ENCODE measurements at places on chromosomes 3 and 15.
A peak's percentile ranks its signal among the peaks of the same experiment; 100 is the strongest.

GRCh38 chr3:21754839-21755238 lies 3.8 kb upstream of the ZNF385D start:
- H3K27ac ChIP-seq = no peak overlapping the region
- H3K4me1 ChIP-seq = peaks cover 10% of the 10 kb centered on the region
- no peaks in the 10 kb centered on the region for H3K36me3 ChIP-seq
- no peak overlapping the region for H3K4me3 ChIP-seq

DNA sequence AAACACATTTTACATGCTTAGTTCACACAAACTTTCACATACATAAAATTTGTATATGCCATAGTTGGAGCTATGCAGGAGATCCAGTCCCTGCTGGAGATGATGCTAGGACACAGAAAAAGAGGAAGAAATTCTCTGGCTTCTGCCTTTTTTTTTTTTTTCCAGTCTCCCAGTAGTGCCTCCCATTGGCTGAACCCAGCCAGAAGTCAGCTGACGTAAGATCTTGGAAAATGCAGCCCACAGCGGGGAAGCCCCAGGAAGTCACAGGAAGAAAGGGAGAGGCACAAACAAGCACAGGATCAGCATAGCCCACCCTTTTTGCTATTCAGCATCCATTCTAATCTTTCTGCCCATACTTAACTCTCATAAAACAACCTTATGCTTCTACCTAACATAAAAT lies 38.5 kb downstream of the SCN11A start:
- no peak overlapping the region for H3K27ac ChIP-seq
- no peak overlapping the region for H3K4me3 ChIP-seq
- no peak for DNase-seq
- H3K4me1 ChIP-seq = no peaks in the 10 kb centered on the region

DNA sequence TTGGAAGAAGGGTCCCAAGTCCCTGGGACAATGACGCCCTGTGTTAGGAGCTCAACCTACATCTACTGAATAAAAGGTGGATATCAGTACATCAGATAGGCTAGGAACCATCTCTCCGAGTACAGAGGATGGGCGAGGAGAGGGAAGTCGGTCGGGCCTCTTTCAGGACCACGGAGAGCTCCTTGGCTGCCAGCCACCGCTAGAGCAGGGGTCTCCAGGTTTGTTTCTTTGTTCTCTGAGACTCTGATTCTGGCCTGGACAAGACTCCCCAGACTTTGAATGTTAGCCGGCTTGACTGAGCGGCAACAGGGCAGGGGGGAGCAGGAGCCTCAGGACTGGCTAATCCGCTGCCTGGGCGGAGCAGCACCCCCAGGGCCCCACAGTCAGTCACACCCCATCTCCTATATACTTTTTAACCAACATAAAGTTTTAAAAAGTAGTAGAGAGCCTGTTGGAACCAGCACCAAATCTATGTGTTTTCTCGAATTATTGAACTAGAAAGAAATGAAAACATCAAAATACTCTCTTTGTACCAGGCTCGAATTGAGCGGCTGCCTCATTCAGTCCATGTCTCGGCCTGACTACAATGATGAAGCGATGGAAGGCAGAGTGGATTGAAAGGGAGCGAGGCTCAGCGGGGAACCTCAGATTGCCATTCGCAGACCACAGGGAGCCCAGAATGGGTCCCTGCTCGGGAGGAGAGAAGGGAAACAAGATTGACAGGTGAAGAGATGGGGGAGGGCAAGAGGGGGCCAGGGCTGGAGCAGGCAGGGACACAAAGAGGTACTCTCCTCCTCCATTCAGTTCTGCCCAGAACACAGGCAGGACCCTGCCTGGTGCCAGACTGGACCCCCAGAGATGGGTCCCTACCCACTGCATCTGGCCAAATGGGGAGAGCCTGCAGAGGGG lies 131.6 kb downstream of the TPRA1 start:
- H3K36me3 ChIP-seq = no peaks in the 10 kb centered on the region
- no peak overlapping the region for H3K4me3 ChIP-seq
- DNase-seq = peak; percentile 46
- no peak overlapping the region for H3K27ac ChIP-seq
- peaks cover 18% of the 10 kb centered on the region for H3K4me1 ChIP-seq

- no peaks in the 10 kb centered on the region for H3K27me3 ChIP-seq
- H3K27ac ChIP-seq = no peak overlapping the region
- peak; percentile 24 for DNase-seq
- no peaks in the 10 kb centered on the region for H3K4me1 ChIP-seq
Observed at GRCh38 chr3:67401921-67402320, 252.5 kb downstream of the SUCLG2 start.

- peaks cover 26% of the 10 kb centered on the region for H3K4me1 ChIP-seq
- no peaks in the 10 kb centered on the region for H3K27me3 ChIP-seq
- no peak overlapping the region for H3K27ac ChIP-seq
- no peak overlapping the region for H3K4me3 ChIP-seq
Observed at GRCh38 chr3:194281766-194282165, 69.4 kb downstream of the CPN2 start.

All from testis (tissue), 5 donors.